ENCODE measurements at places on chromosomes 1 and 21.

- no peak for DNase-seq
Measured at GRCh38 chr1:6352138-6352563, 41.4 kb downstream of the ACOT7 start.

DNA sequence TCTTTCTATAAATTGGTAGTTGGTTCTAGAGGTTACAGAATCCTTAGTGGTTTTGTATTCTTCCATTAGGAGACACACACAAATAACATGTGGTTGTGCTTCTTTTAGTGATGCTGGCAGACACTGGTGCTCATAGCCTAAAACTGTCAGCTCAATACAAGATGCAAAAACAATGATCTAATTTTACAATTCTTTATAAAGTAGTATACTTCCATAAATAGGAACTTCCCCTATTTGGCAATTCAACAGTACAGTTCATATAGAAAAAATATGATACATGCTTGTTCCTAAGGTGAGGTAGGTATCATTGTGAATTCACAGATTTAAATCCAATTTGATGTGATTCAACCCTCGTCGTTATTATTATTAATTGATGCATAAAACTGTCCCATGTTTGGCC lies 20.8 kb upstream of the CCDC17 start:
- DNase-seq: no peak

DNA sequence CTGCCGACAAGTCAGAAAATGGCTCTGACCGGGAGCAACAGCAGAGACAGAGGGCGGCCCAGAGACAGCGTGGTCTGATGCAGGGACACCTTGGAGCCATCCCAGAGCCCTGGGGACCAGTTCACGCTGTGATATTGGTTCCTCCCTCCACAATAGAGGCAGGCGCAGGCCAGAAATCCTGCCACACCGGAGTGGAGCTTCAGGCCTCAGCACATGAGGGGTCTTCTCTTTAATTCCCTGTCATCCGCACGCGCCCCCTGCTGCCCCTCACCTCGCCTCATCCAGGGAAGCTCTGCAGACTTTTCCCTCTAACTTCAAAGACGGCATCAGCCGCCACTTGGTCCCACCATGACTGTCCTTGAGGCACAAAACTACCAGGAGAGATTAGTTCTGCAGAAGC lies 75.5 kb upstream of the ANGPTL1 start:
- no peak for DNase-seq

GRCh38 chr1:36306210-36306901 lies at the start of gene SH3D21:
Gene SH3D21 (plus strand): TSS chr1:36306368. CDS start chr1:36306421, 53 bp downstream.
- DNase-seq: peak; percentile 52

- no peak for DNase-seq
Measured at GRCh38 chr1:9035226-9035625, 9.0 kb upstream of the SLC2A7 start.

GRCh38 chr1:180486092-180486491 lies 16.3 kb downstream of the ACBD6 start:
- DNase-seq: no peak

DNA sequence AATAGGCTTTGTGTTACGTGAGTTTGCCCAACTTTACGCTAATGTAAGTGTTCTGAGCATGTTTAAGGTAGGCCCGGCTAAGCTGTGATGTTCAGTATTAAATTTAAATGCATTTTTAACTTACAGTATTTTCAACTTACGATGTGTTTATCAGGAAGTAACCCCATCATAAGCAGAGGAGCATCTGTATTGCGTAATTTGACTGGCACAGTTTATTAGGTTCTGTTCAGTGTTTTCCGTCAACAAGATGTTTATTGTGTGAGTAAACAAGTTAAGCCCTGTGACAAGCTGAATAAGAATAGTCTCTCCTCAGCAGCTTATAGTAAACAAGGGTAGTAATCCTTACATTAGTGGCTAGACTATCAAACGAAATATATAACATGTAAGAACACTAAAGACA lies 27.2 kb upstream of the SHISA4 start:
- no peak for DNase-seq

DNA sequence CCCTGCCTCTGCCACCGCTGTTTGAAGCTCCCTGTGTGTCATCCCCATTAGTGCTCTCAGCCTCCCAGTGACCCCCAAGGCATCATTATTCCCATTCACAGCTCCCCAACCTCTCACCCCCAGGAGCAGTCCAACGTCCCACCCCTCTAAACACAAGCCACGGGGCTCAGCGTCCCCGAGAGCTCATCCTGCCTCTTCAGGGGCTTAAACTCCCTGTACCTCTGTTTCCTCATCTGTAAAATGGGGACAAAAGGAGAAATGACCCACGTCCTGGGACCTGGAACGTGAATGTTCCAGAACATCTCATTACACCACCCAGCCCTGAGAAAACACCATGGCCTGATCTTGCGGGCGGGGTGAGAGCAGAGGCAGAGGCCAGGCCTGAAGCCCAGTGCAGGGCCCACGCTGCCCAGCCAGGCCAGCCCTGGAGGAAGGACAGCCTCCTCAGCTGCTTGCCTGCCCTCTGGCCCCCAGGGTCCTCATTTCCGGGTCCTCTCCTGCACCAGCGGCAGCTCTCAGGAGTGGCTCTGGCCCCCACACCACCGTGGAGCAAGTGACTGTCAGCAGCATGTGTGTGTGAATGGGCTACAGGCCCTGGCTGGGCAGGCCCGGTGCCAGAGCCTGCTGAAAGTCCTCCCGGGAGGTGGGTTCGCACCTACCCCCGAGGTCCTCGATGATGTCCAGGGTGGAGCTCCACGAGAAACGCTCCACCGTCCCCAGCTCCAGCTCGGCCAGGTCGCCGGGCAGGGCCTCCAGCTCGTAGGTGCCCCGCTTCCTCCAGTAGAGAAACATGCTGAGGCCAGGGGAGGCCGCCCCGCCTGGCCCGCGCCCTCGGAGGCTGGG lies 14.1 kb upstream of the PLEKHG5 start:
- no peak for DNase-seq

Data from T-helper 2 cell treated with Interferon-gamma antibody and Interleukin-4, amounts not matched to agents 5 μg/mL and 100 μg/mL, for 36 hours (primary cell).